ENCODE measurements at places on chromosomes 1 and 21. TPM values are rescaled to one million over a fixed set of nuclear protein-coding genes. Genes with fewer than 3 reads are reported as not detected.

The YIPF1 gene
- total RNA-seq = 21.0 TPM

- DNase-seq = no peak
These were observed 6.4 kb downstream of the PTGFR start for GRCh38 chr1:78497201-78497600.

The MX2 gene
- total RNA-seq = 2.3 TPM

- no peak for DNase-seq
These were observed 163.6 kb downstream of the CAMTA1 start for GRCh38 chr1:6948861-6949260.

DNA sequence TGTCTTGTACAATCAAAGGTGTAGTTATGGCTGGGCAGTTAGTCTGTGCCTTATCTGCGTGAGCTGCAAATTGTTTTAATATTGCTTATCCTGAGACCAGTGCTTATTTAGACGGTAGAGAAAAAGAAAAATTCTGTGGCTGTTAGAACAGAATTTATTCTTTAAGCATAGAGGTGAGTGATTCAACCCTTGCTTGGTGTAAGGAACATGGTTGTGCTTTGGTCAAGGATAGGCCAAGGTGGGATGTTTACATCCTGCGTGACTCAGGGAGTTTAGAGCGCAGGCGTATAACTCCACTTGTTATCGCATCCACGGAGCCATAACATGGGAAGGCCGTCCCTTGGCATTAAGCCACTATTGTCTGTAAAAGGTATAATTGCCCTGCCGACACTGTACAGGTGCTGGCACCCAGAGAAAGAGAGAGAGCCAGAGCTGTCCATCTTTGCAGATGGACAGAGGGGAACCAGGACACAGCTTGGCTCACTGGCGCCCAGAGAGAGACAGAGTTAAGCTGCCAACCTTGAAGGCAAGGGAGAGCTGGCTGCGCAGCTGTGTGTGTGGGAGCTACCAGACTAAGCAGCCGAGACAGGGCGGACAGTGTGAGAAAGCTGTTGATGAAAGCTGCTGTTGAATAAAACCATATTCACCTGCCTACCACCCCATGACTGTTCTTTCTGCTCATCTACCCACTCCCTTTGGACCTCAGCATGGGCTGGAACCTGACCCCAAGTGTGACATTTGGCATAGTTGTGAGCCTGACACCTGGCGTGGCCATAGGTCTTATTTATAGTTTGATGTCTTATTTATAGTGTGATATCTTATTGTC lies 200.4 kb downstream of the DYRK1A start:
- DNase-seq = peak; percentile 55

Data from cardiac muscle cell (in vitro differentiated cells and primary cell).